Stimulated activated CD8-positive, alpha-beta memory T cell treated with anti-CD3 and anti-CD28 coated beads, Interleukin-12 subunit alpha, Interleukin-12 subunit beta, amount 100 ng/mL, for 4 hours (primary cell): ENCODE measurements at places on chromosomes 6 and 20.
A peak's percentile ranks its signal among the peaks of the same experiment; 100 is the strongest.

GRCh38 chr6:39365281-39366074 is 43.0 kb upstream of the KCNK16 start:
- DNase-seq = no peak

GRCh38 chr6:138821519-138821918 is 25.6 kb downstream of the ECT2L start:
- no peak for DNase-seq

DNA sequence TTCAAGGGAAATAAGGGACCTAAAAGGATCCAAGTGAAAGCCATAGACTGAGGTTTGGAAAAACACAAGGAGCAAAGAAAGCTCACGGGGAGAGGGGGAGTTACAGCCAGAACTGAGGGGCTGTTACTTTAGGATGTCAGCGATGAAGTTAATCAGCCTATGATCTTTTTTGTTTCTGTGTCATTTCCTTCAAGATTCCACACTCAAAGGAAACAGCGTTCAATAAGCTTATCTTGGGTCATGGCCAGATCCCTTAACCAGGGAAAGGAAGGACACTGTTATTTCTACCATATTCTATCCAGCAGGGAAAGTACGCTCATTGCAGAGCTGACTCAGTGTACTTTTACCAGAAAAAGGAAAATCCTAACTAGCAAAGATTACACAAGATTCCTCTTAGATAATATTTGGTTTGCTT is 132.8 kb downstream of the PFDN4 start:
- no peak for DNase-seq

DNA sequence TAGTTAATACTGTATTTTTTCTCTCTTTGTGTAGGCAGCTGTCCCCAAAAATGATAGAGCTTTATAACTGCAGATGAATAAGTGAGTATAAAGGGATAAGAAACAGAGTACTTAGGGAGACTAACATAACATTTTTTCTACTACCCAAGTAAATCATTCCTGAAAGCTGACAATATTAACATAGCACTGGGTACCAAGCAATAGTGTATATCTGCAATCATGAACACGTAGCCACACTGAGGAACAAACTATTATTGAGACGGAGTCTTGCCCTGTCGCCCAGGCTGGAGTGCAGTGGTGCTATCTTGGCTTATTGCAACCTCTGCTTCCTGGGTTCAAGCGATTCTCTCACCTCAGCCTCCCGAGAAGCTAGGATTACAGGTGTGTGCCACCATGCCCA is 105.9 kb downstream of the SESN1 start:
- no peak for DNase-seq

DNA sequence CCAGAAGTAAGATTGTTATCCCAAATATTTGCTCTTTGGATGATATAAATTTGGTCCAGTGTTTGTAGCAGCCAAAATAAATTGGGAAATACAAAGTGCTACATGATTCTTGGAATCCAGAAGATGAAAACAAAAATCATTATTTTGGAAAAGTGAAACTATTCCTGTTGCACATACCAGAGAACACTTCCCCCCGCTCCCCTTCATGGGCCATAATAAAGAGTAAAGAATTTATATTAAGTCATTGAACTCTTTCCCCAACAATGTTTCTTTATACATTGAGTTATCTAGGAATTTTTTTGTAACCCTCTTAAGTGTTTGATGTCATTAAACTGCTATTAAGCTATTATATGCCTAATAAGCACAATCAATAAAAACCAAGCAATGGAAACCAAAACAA is 490.4 kb upstream of the HS3ST5 start:
- DNase-seq = no peak

- no peak for DNase-seq
Observed at GRCh38 chr6:21455071-21455470, 138.5 kb upstream of the SOX4 start.

- DNase-seq = peak; percentile 53
Observed at GRCh38 chr20:5078399-5078958, 41.3 kb downstream of the PCNA start.

- no peak for DNase-seq
Observed at GRCh38 chr6:158037021-158037420, 55.4 kb downstream of the SYNJ2 start.

- no peak for DNase-seq
Observed at GRCh38 chr6:3801960-3802359, 47.2 kb upstream of the FAM50B start.

DNA sequence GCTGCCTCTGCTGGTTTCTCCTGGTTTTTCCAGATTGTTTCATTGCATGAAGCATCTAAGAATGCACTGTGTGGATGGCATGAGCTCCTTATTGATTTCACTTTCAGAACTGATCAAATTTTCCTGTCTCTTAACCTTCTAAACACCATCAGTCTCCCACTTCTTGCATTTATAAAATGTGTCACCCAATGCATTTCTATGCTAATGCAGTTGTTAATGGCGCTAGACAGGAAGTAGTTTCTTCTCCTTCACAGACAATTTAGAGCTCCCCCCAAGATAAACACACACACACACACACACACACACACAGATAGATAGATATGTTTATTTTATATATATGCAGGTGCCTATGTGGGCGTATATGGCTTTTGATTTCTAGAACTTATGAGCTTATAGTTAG is 45.6 kb upstream of the FOXA2 start:
- no peak for DNase-seq

- DNase-seq = no peak
Observed at GRCh38 chr6:12383448-12383847, 93.3 kb downstream of the EDN1 start.

DNA sequence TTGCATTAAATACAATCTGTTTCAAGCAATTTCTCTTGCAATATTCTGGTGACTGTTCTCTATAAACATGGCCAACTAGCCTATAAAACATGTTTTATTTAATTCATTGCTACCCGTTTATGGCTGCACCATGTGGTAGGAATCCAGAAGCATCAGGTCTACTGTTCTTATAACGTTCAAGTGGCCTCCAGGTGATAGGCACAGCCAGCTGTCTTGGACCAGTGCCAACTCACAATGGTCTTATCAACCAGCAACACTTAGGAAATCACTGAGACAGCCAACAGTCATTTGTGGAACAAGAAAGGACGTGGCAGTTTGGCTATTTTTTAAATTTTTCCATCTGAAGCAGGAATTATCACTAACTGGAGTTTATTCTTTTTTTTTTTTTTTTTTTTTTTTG is 193.6 kb downstream of the NKAIN2 start:
- no peak for DNase-seq

- DNase-seq = no peak
Observed at GRCh38 chr6:111846492-111847409, 26.5 kb downstream of the FYN start.
